ENCODE measurements at places on chromosomes 1 and 21.

DNA sequence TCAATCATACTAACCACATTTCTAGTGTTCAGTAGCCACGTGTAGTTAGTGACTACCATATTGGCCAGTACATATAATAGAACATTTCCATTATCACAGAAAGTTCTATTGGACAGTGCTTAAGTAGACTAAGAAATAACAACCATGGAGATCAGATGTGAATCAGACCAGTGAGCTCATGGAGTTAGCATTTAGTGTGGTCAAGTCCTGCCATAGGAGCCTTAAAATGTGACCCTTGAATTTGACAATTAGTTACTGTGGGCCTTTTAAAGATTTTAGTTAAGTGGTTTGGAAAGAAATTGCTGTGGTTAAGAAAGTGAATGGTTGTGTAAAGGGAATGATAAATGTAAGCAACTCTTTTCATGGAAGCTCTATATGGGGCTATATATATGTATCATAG lies 123.4 kb downstream of the POU2F1 start:
- no peak for DNase-seq

GRCh38 chr21:38323721-38324531 lies 67.1 kb downstream of the KCNJ15 start:
- DNase-seq: peak; percentile 94

- DNase-seq: no peak
These were observed 49.6 kb upstream of the LBR start for GRCh38 chr1:225477296-225477911.

- DNase-seq: no peak
These were observed 45.9 kb downstream of the KIAA0040 start for GRCh38 chr1:175146529-175147213.

GRCh38 chr1:19793360-19794046 lies 6.2 kb downstream of the TMCO4 start:
- DNase-seq: no peak

- no peak for DNase-seq
These were observed 569.8 kb downstream of the LMO4 start for GRCh38 chr1:87898431-87898830.

DNA sequence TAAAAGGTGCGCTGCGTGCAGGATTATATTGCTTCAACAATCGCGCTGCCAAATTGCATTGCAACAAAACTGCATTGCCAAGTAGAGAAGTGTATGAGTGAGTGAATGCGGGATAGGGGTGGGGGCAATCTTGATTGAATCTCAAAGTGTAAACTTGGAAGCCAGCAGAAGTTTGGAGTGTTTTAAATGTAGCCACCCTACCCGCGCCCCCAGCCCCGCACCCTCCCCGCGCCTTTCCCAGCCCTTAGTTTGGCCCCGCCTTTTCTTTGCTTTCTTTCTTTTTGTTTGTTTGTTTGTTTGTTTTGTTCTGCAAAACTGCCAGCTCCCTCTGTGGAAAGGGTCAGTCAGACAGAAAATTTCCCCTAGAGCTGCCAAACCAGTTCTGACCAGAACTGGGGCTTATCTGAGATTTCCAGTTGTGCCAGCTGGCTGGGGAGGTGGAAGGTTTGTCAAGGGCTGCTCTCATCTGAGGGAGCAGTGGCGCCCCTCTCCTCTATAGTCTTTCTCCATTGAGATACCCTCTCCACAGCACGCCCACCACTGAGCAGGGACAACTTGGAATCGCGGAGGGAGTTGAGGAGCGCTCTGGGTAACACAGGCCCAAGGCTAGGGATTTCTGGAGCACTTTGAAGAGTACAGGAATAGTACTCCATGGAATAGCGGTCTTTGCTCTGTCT lies 666 bp upstream of the BEND5 start:
- no peak for DNase-seq

GRCh38 chr1:206878456-206878855 lies 13.0 kb downstream of the IL20 start:
- no peak for DNase-seq

- no peak for DNase-seq
These were observed at the start of gene LEFTY2 for GRCh38 chr1:225941187-225941941. Gene LEFTY2 (minus strand): TSS chr1:225941220. CDS start chr1:225941140, 80 bp downstream.

DNA sequence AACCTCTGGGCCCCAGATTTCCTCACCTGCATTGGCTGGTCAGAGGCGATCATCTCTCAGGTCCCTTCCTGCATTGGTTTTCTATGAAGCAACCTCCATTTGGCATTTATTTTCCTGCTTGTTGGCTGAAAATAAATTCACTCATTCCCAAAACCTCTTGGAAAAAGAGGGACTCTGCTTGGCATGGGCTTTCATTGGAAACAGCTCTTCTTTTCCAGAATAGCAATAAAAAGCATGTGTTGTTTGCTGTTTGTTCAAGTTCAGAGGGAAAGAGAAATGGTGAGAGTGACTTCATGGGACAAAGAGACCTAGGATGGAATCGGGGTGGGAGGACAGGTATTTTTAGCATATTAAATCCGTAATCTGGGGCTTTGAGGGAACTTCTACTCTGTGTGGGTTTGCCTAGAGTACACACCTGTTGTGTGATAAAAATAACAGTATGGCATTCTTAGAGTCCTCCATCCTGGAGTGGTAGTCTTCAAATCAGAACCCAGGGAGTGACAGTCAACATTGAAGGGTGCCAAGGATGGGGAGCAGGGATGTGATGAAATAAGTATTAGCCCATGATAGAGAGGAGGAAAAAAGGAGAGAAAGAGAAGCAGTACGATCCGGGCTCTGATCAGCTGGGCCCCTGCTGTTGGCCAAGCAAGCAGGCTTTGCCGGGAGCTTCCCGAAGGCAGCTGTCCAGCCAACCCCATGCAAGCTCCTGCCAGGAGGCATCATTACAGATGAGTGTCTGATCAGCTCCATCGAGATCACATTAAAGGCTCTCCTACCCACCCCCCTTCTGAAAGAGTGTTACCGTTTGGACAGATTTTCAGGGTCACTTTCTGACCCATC lies 131.9 kb upstream of the NFIA start:
- DNase-seq: no peak

- no peak for DNase-seq
These were observed 24.7 kb downstream of the SSBP3 start for GRCh38 chr1:54381524-54381923.

- DNase-seq: no peak
These were observed 114.1 kb downstream of the SIM2 start for GRCh38 chr21:36813052-36813451.

- no peak for DNase-seq
These were observed 169.3 kb downstream of the CAMTA1 start for GRCh38 chr1:6954591-6954990.
